ENCODE measurements at places on chromosomes 3 and 15. TPM values are rescaled to one million over a fixed set of nuclear protein-coding genes. Genes with fewer than 3 reads are reported as not detected.

Gene DNASE1L3
- total RNA-seq: not detected

Gene CDCP1
- total RNA-seq: 10.0 TPM

Gene ACTC1
- total RNA-seq: 0.16 TPM

Gene SEMA3F
- total RNA-seq: 18.7 TPM

Gene KIF15
- total RNA-seq: 7.9 TPM

Gene NR2E3
- total RNA-seq: 0.31 TPM

Gene GCSAM
- not detected for total RNA-seq

Gene AMIGO3
- total RNA-seq: 1.2 TPM

Gene MTMR10
- total RNA-seq: 19.4 TPM

Gene DZIP1L
- 10.2 TPM for total RNA-seq

Gene LRRN1
- total RNA-seq: not detected

Gene TM6SF1
- total RNA-seq: 0.07 TPM

Gene GXYLT2
- total RNA-seq: 1.1 TPM

Gene TAGLN3
- not detected for total RNA-seq

Gene LMAN1L
- not detected for total RNA-seq

Gene TMEM207
- total RNA-seq: not detected

Gene SERINC4
- 0.08 TPM for total RNA-seq

Gene SAMMSON
- total RNA-seq: not detected

Gene C3orf85
- total RNA-seq: not detected

Gene CCDC39
- not detected for total RNA-seq

Gene RAMAC
- 46.5 TPM for total RNA-seq

Gene KLHL40
- total RNA-seq: not detected

Gene NUDT16
- total RNA-seq: 9.6 TPM

Gene ARGFX
- not detected for total RNA-seq

Gene WDR48
- total RNA-seq: 20.8 TPM

Gene PRTG
- total RNA-seq: 10.8 TPM

Gene EFCAB12
- total RNA-seq: 0.71 TPM

Gene CD276
- total RNA-seq: 76.1 TPM

Gene ERC2
- not detected for total RNA-seq

Gene RPL14
- total RNA-seq: 614 TPM

Gene ZNF717
- total RNA-seq: 3.0 TPM

Gene CLEC3B
- total RNA-seq: 0.13 TPM

Gene PCLAF
- total RNA-seq: 177 TPM

Gene TMEM158
- 11.2 TPM for total RNA-seq

Gene TRPM1
- not detected for total RNA-seq

Gene RTP3
- not detected for total RNA-seq

Gene PLA2G4E
- total RNA-seq: 0.03 TPM

Gene KY
- total RNA-seq: 0.20 TPM

Gene EFHB
- 1.0 TPM for total RNA-seq

Gene DNAJB11
- total RNA-seq: 53.6 TPM

Gene ARL13B
- total RNA-seq: 9.9 TPM

Gene COL6A5
- not detected for total RNA-seq

Gene CLDN18
- total RNA-seq: not detected

Gene RHCG
- total RNA-seq: 41.8 TPM

Gene SHC4
- total RNA-seq: 0.92 TPM

Gene EOMES
- 0.63 TPM for total RNA-seq
